Nucleus accumbens (tissue), 56 donors: ENCODE measurements at places on chromosomes 6 and 20.

GRCh38 chr6:44057238-44057930 is 69.9 kb downstream of the MRPL14 start:
- no peak for DNase-seq

DNA sequence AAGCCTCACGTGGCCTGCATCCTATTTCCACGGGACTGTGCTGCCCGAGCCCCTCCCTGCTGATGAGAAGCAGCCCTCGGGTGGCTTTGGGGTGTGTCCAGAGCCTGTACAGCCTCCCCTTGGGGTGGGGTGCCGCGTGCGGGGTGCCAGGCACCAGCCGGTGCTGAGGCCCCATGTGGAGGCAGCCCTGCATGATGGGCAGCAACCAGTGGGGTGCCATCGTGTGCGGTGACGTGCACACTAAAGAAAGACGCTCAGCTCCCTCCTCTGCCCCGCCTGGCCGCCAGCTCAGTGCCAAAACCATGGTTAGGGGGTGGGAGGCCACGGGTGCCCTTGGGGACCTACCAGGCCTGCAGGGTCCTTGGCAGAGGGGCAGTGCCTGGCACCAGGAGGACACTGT is 26.2 kb downstream of the NTSR1 start:
- DNase-seq: no peak

DNA sequence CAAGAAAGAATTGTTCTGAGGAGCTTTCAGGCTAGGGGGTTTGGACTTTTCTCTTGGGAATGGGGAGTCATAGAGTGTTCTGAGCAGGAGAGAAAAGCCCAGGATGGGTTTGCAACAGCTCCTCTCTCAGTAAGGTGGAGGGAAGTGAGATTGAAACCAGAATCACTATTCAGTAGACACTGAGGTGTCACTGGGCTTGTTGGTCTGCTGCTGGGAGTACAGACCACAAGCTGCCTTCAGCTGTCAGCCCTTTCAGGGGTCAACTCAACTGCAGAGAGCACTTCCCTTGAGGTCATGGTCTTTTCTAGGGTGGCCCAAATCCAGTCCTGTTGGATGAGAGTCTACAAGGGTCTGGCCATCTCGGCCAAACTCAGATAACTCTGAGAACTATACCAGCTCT is 12.9 kb upstream of the FOXA2 start:
- DNase-seq: no peak

GRCh38 chr20:56433880-56434255 is 21.8 kb downstream of the CASS4 start:
- DNase-seq: no peak

GRCh38 chr20:38159566-38159956 is 5.5 kb downstream of the TGM2 start:
- no peak for DNase-seq
